ENCODE measurements at places on chromosomes 1 and 21.
A peak's percentile ranks its signal among the peaks of the same experiment; 100 is the strongest.

GRCh38 chr1:159958719-159959380, 4.8 kb upstream of the SLAMF9 start:
- DNase-seq: no peak

GRCh38 chr1:66182551-66183178, 351.3 kb upstream of the SGIP1 start:
- no peak for DNase-seq

GRCh38 chr1:54883349-54884102, 3.5 kb downstream of the DHCR24 start:
- DNase-seq: no peak

- peak; percentile 92 for DNase-seq
These were observed at the start of gene NMNAT2 for GRCh38 chr1:183417772-183418491. TSS of gene NMNAT2 (minus strand) at chr1:183418380. CDS start at chr1:183418267, 113 bp downstream.

DNA sequence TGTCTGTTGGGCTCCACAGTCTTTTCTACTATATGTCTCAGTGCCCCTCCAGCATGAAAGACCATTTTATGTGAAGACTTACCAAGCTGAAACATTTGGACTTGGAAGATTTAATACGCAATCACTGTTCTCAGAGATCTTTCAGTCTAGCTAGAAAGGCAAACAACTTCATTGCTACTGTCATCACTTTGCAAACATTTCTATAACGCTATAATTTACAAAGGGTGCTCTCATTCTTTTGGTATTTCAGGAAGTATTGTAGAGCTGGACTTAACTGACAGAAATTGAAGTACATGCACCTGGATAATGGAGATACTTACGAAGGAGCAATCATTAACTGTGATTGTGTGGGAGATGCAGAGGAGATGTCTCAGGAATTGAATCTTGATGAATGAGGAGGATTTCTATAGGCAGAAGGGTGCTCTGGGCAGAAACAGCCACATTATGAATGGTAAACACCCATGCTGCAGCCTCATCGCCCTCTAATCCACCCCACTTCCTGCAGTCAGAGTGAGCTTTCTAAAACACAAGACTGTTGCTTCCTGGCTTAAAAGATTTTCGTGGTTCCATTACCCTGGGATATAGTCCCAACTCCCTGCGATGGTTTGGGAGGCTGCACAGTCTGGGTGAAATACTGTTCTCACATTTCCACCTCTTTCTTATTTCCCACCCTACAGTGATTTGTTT, 75.1 kb upstream of the GNG12 start:
- no peak for DNase-seq

DNA sequence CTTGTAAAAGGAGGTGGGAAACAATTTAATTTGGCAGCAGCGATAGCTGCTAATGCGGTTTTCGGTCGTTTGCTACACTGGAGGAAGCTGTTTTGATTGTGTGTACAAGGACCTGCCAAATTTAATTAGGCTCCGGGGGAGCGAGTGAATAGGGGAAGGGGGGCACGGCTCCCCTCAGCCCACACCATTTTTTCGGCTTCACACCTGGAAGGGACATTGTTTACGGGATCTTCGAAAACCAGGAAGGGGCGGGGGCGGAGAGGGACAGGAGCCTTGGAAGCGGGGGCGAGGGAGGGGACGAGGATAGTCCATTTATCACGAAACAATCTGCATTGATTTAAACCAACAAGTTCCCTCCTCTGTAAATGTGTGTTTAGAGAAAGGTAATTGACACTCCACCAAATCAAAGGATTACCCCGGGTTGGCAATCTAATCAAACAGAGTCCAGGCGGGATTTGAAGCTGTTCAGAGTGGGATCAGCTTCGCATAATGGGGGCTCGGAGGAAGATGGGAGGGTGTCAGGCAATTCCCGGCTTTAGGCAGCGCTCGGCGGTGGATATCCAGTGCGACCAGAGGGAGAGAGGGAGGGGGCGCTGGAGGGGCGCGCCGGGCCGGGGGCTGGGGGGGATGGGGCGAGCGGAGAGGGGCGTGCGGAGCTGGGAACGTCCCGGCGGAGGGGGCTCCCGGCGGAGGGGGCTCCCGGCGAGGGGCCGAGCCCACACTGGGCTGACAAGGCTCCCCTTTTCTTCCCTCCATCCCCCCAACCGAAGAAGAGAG, 9.8 kb downstream of the PAX7 start:
- DNase-seq: no peak

GRCh38 chr1:19044975-19045831, 88.7 kb upstream of the IFFO2 start:
- DNase-seq: no peak

DNA sequence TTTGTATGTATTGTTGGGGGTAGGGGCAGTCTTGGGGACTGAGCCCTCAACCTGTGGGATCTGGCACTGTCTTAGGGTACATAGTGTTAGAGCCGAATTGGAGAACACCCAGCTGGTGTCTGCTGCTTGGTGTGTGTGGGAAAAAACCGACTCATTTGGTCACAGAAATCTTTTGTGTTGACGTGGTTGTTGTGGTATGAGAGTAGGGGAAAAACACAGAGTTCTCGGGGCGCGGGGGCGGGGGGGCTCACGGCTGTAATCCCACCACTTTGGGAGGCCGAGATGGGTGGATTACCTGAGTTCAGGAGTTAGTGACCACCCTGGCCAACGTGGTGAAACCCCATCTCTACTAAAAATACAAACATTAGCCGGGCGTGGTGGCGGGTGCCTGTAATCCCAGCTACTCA, 15.3 kb upstream of the SRSF10 start:
- DNase-seq: no peak

DNA sequence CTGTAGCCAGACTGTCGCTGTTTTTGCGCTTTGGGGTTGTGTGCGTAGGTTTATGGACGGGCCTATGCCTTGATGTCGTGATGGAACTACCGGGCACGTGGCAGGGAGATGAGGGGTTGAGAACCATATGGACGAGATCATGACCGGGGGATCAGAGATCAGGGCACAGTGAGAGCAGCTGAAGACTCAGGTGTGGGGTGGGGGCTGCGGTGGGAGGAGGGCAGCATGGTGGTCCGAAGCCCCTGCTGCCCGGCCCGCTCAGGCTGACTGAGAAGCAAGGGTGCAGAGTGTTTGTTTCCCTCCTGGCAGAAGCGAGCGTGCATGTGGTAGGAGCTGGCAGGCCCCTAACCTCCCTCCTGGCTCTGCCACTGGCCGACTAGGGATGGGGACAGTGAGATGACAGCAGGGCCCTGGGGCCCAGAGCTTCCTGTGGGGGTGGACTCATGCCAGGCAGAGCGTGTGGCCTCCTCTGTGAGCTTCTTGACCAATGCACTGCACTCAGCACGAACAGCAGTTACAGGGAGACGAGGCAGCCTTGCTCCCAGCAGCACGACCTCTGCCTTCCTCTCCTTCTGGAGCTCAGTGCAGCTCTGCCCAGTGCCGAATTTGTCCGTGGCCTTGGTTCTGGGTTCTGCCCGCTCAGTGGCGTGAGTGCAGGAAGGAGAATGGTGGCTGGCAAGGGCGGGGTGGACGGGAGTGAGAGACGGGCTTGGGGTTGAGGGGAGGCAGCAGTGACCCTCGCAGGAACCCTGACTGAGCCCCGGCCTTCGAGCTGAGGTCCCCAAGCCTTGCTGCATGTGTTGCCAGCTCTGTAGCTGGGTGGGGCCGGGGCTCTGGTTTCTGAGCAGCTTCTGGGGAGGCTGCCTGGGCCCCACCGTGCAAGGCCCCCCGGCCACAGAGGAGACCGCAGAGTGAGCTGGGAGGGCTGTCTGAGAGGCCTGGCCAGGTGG, 22.2 kb upstream of the LRRC3 start:
- no peak for DNase-seq

GRCh38 chr1:172423336-172423735, 2.9 kb downstream of the C1orf105 start:
- no peak for DNase-seq

DNA sequence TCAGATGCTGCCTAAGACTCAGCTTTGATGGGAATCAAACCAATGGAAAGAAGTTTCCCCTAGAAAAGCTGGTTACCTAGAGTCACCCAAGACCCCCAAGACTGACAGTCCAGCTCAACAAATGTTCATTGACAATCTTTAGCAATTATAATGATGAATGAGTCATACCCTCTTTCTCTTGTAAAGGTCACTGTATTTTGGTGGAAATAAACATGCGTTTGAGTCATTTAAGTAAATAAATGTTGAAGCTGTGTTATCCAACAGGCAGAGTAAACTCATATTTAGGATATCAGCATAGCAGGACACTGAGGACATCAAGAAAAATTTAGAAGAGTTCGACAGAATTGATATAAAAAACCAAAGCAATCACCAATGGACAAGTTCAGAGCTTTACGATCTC, 295.9 kb downstream of the RGS7 start:
- DNase-seq: no peak

DNA sequence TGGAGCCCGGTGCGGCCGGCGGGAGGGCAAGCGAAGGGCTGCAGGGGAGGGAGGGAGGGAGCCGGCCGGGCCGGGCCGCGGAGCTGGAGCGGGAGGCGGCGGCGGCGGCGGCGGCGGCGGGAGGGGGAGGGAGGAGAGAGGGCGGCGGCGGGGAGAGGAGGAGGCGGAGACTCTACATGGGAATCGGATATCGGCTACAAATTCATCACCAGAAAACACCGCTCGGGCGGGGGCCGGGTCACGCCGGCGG, at the start of gene AKT3:
Gene AKT3 (minus strand): TSS at position 42 of the 250 bp plus-strand sequence. CDS start 7,073 bp downstream, outside the sequence.
- peak; percentile 56 for DNase-seq

DNA sequence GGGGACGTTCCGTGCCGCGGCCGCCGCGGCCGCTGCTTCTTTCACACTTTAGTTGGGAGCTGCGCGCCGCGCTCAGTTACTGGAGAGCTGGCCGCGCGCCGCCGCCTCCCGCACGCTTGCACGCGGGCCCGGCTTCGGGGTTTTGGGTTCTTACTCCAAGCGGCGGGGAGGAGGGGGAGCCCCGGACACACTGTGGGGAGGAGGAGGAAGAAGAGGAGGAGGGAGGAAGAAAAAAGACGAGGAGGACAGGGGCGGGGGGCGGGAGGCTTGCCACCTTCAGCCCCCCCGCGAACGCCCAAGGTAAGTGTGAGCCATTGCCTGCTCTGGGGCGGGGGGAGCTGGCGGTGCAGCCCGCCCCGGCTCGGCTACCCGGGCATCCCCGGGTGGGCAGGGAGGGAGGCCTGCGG, 243 bp downstream of the C1orf21 start:
- no peak for DNase-seq

- no peak for DNase-seq
These were observed 5.8 kb downstream of the AVPR1B start for GRCh38 chr1:206111271-206111927.

- no peak for DNase-seq
These were observed 246.9 kb downstream of the GRIK3 start for GRCh38 chr1:36787312-36787913.

DNA sequence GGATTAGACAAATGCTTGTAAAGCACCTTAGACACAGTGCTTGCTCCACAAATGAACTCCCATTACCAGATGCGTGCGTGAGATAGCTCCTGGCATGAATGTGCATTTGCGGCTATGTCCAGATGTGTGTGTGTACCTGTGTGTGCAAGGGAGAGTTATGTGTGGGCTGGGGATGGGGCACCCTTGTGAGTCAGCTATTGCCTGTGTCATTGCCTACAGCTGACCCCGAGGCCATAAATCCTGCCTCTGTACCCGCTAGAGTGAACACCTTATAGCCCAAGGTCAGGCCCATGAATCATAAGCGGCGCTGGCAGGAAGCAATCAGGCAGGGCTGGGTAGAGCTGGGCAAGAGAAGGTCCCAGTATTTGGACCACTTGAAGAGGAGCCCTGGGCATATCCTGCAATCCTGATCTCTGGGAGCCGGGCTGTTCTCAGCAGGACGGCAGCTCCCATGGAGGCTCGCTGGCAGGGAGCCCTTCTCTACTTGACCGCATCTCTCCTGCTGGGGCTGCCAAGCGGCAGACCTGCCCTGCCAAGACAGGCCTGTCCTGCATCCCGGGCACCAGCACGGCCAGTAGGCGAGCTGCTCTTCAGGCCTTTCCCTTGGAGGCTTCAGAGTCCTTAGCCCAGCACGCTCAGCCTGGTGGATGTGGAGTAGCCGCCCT, 86.4 kb downstream of the TMEM53 start:
- no peak for DNase-seq

DNA sequence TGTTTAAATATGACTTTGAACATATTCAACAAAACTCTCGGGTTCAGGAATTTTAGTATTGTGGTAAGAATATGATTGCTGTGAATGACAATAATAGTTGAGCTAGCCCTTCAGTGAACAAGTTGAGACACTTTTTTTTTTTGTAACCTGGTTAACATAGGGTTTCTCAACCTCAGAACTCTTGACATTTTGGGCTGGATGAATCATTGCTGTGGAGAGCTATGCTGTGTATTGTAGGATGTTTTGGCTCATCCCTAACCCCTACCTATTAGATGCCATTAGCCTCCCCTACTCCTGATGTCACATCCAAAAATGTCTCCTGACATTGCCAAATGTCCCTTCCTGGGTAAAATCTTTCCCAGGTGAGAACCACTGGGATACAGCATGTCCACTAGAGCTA, 113.7 kb downstream of the RUNX1 start:
- no peak for DNase-seq

- DNase-seq: no peak
These were observed 43.7 kb upstream of the MAB21L3 start for GRCh38 chr1:116067566-116067890.

GRCh38 chr1:60880202-60880601, 202.2 kb upstream of the NFIA start:
- DNase-seq: no peak

GRCh38 chr1:47841356-47841755, 155.8 kb downstream of the TRABD2B start:
- no peak for DNase-seq

DNA sequence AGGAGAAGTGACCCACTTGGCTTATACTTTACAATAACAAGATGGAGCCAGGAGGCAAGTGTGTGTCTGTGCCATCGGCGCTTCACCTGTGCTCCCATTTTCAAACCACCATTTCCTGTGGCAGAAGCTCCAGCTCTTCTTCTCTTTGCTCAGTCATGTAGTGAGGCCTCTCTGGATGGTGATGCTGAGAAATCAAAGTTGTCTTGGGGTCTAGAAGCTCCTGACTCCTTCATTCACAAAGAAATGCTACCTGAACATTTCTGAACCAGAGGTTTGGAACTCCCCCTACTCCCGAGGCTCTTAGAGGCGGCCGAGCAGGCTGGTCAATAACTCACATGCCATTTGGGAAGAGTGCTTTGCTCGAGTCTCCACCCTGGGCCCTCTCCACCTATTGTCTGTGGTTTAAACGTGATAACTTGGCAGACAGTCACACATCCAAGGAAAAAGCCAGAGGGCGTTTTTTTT, 18.0 kb downstream of the SLAMF1 start:
- DNase-seq: no peak

DNA sequence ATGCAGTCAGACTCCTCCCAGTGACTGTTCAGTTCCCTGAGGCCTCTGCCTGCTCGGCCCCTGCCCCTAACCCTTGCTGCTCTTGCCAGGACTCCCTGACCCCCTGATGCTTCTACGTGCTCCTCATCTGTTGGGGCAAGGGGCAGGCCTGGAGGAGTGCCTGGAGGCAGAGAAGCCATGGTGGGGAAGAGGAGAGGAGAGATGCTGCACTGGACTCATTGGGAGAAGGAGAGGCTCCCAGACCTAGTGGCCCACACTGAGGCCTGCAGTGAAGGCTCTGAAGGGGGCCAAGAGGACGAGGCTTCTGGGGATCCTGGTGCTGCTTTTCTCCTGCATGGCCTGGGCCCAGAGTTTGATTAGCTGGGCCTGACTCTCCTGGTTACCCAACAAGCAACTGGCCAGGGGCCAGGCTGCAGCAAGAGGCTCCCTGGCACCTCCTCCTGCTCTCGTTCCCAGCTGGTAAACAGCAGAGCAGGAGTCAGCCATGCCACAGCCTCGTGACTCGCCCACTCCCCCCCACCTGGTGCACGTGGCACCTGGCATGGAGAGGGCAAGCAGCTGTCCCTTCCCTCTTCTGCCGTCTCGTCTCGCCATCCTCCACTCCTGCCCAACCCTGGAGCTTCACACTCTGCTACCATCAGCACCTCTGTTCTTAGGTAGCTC, 847 bp upstream of the RORC start:
- DNase-seq: no peak

GRCh38 chr1:224173523-224173922, 9.5 kb upstream of the DEGS1 start:
- DNase-seq: no peak

Data from NCI-H526 treated with DMSO at 0.1 percent for 48 hours (cell line).